ENCODE measurements at places on chromosomes 6 and 20. TPM values are rescaled to one million over a fixed set of nuclear protein-coding genes. Genes with fewer than 3 reads are reported as not detected.

NOX3 gene
- total RNA-seq, result not detected

DNA sequence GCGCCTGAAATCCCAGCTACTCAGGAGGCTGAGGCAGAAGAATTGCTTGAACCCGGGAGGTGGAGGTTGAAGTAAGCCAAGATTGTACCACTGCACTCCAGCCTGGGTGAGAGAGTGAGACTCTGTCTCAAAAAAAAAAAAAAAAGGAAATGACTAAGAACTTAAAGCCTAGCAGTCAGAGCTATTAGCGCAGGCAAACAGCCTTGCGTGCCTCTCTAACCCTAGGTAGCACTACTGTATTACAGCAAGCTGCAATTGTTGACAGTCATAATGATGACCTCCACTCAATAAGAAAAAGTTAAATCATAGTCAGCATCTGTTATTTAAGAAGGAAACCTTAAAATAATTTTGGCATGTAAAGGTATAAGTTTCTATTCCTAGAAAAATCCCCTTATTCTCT lies 14.4 kb downstream of the GSS start:
- H3K36me3 ChIP-seq, result peaks cover 19% of the 10 kb centered on the region
- no peaks in the 10 kb centered on the region for H3K27me3 ChIP-seq
- H3K27ac ChIP-seq, result no peak overlapping the region
- no peak for DNase-seq
- H3K4me1 ChIP-seq, result no peaks in the 10 kb centered on the region
- no peak overlapping the region for H3K4me3 ChIP-seq

DNA sequence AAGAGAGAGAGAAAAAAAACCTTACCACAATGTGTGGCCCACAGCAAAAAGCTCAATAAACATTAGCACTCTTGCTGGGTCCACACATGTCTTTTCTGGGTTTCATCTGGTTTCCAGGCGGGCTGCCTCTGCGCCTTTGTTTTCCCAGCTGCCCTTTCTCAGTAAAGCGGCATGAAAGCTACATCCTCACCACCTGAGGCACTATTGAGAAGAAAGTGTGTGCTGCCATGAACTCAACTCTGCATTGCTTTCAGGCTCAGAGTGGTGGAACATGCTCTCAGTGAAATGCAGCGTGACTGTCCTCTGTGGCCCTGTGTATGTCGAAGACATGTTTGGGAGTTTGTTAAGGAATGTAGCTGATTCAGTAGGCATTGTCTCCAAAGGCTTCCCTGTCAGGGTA lies 102.3 kb downstream of the LYRM2 start:
- no peak for DNase-seq
- no peak overlapping the region for H3K4me3 ChIP-seq
- no peaks in the 10 kb centered on the region for H3K36me3 ChIP-seq
- H3K27me3 ChIP-seq, result no peaks in the 10 kb centered on the region

DNA sequence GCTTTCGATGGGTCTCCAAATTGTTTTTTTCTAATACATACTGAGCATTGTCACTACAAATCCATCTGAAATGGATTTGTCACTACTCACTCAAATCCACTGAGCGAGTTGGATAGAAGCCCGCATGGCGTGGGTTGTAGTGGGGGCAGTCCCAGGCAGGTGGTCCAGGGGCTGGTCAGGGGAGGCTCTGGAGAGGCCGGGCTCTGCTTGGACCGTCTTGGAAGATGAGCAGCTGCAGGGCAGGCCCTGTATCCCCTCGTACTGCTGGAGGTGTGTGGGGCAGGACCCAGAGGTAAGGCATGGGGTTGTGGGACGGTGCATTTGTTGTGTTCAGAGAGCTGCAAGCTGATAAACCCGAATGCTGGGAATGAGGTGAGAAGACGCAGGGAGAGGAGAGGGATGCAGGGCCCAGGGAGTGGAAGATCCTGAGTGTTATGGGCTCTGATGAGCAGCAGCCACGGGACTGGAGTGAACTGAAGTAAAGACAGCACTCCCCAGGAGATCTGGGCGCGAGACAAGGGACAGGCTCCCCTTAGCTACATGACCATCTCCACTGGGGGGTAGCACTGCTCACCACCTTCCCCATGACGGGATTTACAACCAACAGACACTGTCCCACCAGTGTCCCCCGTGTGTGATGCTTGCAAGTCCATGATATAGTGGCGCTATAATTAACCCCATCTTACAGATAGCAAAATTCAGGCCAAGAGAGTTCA lies 45.9 kb downstream of the PSMG4 start:
- no peak for DNase-seq
- H3K4me3 ChIP-seq, result no peak overlapping the region
- no peak overlapping the region for H3K27ac ChIP-seq
- no peaks in the 10 kb centered on the region for H3K27me3 ChIP-seq

DNA sequence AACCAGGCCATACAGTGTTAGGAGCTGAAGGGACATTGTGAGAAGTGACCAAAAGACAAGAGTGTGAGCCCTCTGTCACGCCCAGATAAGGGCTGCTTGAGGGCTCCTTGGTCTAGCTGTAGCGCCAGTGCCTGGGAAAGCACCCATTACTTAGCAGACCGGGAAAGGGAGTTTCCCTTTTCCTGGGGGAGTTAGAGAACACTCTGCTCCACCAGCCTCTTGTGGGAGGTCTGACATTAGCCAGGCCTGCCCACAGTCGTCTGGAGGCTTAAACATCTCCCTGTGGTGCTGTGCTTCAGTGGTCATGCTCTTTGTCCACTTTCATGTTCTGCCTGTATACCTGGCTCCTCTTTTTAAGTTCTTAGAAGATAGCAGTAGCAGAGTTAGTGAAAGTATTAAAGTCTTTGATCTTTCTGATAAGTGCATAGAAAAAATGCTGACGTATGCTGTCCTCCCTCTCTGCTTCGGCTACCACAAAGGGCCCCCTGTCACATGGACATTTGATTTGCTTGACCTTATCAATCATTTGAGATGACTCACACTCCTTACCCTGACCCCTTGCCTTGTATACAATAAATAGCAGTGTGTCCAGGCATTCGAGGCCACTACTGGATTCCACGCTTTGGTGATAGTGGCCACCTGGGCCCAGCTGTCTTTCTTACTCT lies 201.5 kb upstream of the ECI2 start:
- H3K27me3 ChIP-seq, result peaks cover 11% of the 10 kb centered on the region
- H3K27ac ChIP-seq, result peak overlapping the region; percentile 18
- no peak for DNase-seq

- H3K27me3 ChIP-seq, result no peaks in the 10 kb centered on the region
- peaks cover 4% of the 10 kb centered on the region for H3K4me1 ChIP-seq
- no peak overlapping the region for H3K27ac ChIP-seq
- no peak for DNase-seq
Measured at GRCh38 chr6:170068496-170068895, 222.4 kb downstream of the DLL1 start.

All from progenitor cell of endocrine pancreas (in vitro differentiated cells).